ENCODE measurements at places on chromosomes 7 and 10. TPM values are rescaled to one million over a fixed set of nuclear protein-coding genes. Genes with fewer than 3 reads are reported as not detected.

The CPVL gene
- total RNA-seq, result 22.2 TPM

The ZNF503 gene
- total RNA-seq, result 11.1 TPM

The HTR7 gene
- 0.89 TPM for total RNA-seq

The FAM131B gene
- total RNA-seq, result 7.6 TPM

The GUSB gene
- total RNA-seq, result 18.3 TPM

The LRIT1 gene
- not detected for total RNA-seq

The ZNF22 gene
- 10.9 TPM for total RNA-seq

The DGKB gene
- total RNA-seq, result 0.24 TPM

The EGFR gene
- total RNA-seq, result 22.0 TPM

The ITIH5 gene
- total RNA-seq, result 3.7 TPM

The CHST3 gene
- 42.9 TPM for total RNA-seq

The SCRN1 gene
- total RNA-seq, result 116 TPM

The GPR15LG gene
- not detected for total RNA-seq

The VPS37D gene
- total RNA-seq, result 3.6 TPM

The NUTM2E gene
- 0.50 TPM for total RNA-seq

The SRI gene
- 132 TPM for total RNA-seq

The CXCL12 gene
- total RNA-seq, result 48.2 TPM

The CDC14C gene
- 0.17 TPM for total RNA-seq

The GPR141 gene
- total RNA-seq, result not detected

The GHRHR gene
- total RNA-seq, result not detected

The NPFFR1 gene
- not detected for total RNA-seq

The DYDC1 gene
- total RNA-seq, result not detected

The SLC39A12 gene
- not detected for total RNA-seq

The GARS1 gene
- total RNA-seq, result 517 TPM

The PDE6C gene
- not detected for total RNA-seq

The PNLIPRP3 gene
- not detected for total RNA-seq

The TFR2 gene
- 0.50 TPM for total RNA-seq

The ZNF722 gene
- not detected for total RNA-seq

All from astrocyte (in vitro differentiated cells and primary cell).